ENCODE measurements at places on chromosomes 3 and 15. TPM values are rescaled to one million over a fixed set of nuclear protein-coding genes. Genes with fewer than 3 reads are reported as not detected.

PAQR9 gene
- 0.36 TPM for total RNA-seq

C3orf70 gene
- 0.10 TPM for total RNA-seq

EFL1 gene
- total RNA-seq = 20.2 TPM

ACKR4 gene
- not detected for total RNA-seq

- DNase-seq = no peak
Observed at GRCh38 chr15:75606711-75607699, 18.5 kb downstream of the SNUPN start.

DNA sequence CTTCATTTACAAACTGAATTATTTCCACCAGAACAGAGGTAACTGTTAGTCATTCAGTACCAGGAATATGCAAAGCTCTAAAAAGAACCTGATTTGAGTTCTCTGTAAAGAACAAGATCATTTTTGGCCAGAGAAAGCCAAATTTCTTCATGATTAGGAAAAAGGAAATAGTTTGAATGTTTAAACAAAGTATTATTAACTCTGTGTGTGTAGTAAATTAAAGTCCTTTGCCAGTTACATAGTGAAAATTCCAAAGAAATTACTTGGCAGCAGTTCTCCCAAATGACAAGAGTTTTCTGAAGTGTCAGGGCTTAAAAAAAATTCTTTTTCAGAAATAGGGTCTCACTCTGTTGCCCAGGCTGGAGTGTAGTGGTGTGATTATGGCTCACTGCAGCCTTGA is 24.5 kb downstream of the QTRT2 start:
- DNase-seq = no peak

GRCh38 chr15:66875588-66876420 is 173.8 kb downstream of the SMAD6 start:
- DNase-seq = no peak

DNA sequence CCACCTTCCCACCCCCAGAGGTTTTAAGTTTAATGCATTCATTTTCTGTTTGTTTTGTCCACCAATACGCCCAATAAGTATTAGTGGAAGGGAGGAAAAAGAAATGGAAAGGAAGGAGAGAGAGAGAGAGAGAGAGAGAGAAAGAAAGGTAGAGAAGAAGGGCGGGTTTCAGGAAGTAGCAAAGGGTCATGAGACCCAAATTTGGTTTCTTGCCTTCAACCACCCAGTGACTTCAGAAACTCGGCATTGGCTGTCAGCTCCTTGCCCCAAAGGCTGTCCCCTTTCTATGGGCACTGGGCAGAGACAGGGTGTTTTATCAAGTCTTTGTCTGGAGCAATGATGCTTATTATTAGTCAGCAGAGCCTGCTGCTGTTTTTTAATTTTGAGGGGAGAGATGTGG is 13.5 kb upstream of the NR1D2 start:
- DNase-seq = no peak

DNA sequence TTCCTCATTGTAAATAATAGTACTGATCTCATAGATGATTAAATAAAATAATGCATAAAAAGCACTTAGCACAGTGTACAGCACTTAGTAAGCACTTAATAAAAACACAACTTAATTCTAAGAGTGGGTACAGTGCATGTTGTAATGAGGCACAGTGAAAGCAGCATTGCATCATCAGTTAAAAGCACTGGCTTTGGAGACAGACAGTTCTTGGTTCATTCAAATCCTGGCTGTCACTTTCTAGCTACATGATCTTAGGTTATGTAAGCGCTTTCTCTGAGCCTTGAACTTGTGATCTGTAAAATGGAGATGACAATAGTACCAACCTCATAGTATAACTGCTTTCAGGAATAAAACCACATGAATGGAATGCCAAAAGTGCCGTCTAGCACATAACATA is 151.5 kb downstream of the DPH6 start:
- DNase-seq = no peak

- no peak for DNase-seq
Observed at GRCh38 chr3:97957617-97958311, 14.5 kb downstream of the RIOX2 start.

DNA sequence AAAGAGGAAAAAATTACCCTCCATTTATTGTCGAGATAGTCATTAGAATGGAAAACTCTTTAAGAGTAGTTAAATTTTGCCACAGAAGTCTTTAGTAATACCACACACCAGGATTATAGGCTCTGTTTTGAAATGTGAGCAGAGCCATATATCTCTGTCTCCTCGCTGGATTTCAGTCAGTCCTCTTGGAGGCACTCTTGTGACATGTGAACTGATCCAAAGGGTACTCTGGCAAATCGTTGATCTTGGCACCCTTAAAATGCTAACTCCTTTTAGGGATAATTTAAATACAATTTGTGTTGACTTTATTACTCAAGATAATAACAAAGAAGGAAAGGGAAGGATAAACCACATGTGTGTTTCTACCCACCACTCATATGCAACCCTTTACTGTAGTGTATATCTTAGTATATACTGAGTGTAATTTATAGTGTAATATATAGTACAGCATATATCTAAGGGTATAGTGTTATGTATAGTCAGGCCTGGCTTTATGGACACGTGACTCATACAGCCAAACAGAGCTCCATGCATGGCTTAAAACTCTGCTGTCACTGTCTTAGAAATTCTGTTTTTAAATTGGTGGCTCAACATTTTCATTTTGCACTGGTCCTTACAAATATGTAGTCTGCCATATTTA is 12.3 kb upstream of the KPNA4 start:
- no peak for DNase-seq

- DNase-seq = no peak
Observed at GRCh38 chr3:48544141-48544540, 12.5 kb downstream of the PFKFB4 start.

All from Panc1 (cell line).